NCI-H1048 (cell line): ENCODE measurements at places on chromosomes 4 and X.

DNA sequence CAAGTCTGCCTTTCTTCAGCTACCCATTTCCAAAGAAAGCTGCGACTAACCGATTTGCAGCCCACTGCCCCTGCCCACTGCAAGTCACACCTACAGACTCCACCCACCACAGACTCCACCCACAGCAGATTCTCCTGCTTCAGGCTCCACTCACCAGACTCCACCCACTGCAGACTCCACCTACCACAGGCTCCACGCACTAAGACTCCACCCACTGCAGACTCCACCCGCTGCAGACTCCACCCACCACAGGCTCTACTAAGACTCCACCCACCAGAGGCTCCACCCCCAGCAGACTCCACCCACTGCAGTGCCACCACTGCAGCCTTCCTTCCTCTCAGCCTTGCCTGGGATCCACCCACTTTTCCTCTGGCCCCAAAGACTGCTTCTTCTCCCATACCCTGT, 41.3 kb downstream of the ABLIM2 start:
- peak; percentile 68 for DNase-seq

DNA sequence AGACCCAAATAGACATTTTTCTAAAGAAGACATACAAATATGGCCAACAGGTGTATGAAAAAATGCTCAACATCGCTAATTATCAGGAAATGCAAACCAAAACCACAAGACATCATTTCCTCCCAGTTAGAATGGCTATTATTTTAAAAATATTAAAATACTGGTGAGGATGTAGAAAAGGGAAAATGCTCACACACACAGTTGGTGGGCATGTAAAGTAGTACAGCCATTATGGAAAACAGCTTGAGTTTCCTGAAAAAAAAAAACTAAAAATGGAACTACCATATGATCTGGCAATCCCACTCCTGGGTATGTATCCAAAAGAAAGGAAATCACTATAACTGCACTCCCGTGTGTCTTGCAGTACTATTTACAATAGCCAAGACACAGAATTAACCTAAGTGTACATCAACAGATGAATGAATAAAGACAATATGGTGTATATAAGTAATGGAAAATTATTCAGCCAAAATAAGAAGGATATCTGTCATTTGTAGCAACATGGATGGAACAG, 128.9 kb upstream of the DKK2 start:
- no peak for DNase-seq

DNA sequence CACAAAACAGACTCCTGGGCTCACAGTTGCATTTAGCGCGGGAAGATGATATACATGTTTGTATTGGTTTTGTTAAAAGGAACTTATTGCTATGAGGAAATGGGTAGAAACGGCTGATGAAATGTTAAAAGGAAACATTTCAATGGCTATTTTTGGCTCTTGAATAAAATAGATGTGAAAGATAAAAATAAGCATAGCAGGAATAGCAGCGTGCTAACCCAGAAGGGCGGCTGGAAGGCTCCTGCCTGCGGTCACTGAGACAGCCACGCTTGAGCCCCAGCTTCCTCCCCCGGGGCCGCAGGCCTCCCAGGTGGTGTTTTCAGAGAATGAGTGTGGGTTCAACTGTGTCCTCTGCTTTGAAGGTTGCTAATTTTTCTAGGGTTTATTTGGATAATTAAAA, 35.0 kb upstream of the CLCN4 start:
- DNase-seq = no peak

DNA sequence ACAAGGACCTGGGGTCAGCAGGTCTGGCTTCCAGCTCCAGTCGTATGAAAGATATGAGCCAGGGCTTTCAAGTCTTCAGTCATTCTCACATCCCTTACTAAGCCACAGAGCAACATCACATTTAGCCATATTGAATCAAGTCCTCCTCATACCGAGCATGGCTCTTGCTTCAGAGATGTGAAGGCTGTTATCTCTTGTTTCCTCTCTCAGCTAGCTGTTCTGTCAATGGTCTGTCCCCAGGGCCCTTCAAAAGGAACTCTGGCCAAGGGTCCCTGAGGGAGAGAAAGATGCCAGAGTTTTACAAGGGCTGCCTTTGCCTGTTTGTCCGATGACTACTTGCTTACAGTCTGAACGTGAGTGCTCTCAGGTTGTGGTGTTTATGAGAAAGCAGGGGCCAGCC, 30.5 kb downstream of the DOCK11 start:
- no peak for DNase-seq

DNA sequence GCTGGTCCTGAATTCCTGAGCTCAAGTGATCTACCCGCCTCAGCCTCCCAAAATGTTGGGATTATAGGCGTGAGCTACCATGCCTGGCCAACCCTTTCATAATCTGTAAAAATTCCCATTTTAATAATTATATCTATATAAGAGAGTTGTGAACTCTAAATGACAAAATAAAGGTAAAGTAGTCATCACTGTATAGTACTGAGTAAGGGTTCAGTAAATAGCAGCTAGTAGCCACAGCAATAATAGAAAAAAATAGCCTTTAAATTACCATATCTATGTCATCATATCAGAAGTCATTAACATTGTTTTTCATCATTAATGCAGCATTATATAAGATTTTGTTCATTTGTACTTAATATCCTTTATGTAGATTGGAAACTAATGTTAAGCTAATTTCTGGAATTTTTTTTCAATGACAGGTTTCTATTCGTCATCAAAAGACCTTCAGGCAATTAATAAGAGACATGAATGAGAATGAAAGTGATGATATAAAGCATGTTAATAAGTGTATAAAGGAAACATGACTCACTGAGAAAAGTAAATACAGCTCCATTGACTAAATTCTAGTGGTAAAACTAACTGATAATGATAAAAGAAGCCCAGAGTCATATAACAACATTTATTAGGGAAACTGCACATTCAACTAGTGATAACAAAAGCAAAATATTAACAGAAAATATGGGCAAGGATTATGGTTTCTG, 85.9 kb upstream of the UGT8 start:
- DNase-seq = no peak
